ENCODE measurements at places on chromosomes 4 and X. TPM values are rescaled to one million over a fixed set of nuclear protein-coding genes. Genes with fewer than 3 reads are reported as not detected.

DNA sequence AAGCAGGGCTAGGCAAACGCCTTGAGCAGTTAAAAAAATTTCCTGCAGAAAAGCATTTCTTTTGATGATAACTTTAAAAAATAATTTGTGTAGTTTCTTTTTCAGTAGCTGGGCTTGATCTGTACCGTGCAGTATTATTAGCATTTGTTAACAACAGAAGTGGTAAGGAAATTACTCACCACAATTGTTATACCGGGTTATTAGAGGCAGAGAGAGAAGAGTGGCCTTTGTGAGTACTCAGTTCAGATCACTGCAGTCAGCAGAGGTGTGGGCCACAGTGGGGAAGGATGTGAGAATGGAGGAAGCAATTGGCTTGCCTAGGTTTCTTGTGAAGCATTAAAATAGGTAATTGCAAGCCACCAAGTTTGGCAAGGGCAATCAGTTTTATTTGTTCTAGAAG lies 14.3 kb upstream of the IL21 start:
- DNase-seq: no peak

DNA sequence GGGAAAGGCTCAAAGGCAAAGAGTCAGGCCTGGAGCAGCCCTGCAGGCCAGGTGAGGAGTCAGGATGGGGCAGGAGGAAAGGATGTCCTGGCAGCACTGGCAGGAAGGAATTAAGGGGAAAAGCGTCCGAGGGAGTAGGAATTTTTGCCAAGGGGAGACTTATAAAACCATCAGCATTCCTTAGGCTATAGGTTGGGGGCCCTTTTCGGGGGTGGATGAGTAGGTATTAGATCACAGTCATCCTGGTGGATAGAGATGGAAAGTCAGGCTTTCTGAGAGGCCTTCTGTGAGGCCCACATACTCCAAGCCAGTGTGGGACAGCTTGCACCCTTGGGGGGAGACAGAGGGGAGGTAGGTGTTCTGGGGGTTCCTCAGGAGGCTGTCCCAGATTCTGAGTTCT lies 12.3 kb downstream of the STARD8 start:
- DNase-seq: no peak

GRCh38 chr4:37070041-37070440 lies 174.5 kb upstream of the NWD2 start:
- no peak for DNase-seq

DNA sequence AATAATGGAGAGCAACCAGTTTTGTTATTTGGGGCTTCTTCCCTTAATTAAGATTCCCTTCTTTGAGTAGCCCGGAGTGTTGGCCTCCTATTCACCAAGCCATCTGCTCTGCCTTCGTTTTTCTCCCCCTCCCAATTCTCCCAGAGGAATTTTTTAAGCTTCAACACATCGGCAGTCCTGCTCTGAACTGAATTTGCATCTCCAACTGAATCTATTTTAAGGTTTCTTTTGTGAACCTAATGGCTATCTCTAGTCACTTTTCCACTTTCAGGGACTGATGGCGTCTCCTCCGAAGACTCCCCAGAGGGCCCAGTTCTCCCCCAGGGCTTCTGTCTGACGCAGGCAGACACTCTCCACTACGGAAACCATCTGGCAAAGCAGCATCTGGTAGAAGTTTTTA lies 280.2 kb downstream of the ADGRA3 start:
- DNase-seq: no peak

FRMPD3 gene
- total RNA-seq: 0.42 TPM
